ENCODE measurements at places on chromosomes 2 and 18.

- no peak for DNase-seq
Observed at GRCh38 chr2:157894694-157895435, 18.7 kb upstream of the ACVR1 start.

DNA sequence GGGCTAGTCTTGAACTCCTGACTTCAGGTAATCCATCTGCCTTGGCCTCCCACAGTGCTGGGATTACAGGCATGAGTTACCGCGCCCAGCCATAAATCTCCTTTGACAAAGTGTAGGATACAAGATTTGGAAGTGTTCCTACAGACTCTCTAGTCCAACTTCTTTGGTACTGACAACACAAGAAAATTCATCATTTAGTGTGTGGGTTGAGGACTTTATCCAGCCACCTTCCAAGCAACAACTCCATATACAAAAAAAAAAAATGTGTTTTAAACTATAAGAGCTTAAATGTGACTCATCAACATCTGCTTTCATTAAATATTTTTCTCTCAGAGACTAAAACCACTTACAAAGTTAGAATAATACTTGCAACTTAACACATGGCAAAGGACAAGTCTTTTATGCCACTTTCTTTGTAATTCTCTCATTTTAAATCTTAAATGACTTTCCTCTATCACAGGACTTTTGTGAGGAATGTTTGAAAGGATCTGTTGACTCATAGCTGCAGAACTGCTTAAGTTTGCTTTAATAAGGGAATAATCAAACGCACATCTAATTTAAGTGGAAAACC, 46.2 kb upstream of the ITGAV start:
- no peak for DNase-seq

- DNase-seq = no peak
Observed at GRCh38 chr2:159091976-159092375, 123.5 kb downstream of the TANC1 start.

- no peak for DNase-seq
Observed at GRCh38 chr2:190877436-190877835, 3.2 kb upstream of the GLS start.

DNA sequence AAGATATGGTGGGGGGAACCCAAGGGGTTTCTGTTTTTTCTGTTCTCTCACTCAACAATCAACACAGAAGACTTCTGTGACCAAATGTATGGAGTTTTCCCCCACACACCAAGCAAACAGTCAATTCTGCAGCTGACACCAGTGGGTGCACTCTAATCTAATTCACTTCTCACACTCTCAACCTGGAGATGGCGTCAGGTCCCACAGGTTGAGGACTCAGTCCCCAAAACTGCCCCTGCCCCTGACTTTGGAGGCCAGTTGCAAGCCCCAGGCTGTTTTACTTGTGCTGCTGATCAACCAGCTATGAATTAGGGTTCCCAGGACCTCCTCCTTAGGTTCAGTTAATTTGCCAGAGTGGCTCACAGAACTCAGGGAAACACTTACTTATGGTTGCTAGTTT, 6.2 kb downstream of the RNU2-63P start:
- DNase-seq = no peak

- no peak for DNase-seq
Observed at GRCh38 chr2:174322149-174322548, 12.6 kb upstream of the SP9 start.

- DNase-seq = no peak
Observed at GRCh38 chr2:241912021-241912555, 42.6 kb downstream of the RTP5 start.

DNA sequence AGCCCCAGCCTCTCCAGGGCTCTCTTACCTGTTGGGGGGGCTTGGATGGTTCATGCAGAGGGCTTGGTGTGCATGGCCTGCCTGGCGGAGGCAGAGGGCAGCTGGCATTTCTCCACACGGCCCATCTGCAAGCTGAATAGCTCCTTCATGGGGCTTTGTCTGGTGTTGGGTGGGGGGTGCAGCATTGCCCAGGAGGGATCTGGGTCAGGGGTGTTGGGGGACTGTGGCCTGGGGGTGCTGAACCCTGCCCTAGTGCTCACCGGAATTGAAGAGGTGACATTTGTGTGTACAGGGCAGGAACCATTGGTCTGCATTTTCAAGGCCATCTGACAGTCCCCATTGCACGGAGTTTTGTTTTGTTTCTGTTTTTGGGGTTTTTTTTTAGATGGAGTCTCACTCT, 58.8 kb upstream of the HAAO start:
- DNase-seq = no peak

DNA sequence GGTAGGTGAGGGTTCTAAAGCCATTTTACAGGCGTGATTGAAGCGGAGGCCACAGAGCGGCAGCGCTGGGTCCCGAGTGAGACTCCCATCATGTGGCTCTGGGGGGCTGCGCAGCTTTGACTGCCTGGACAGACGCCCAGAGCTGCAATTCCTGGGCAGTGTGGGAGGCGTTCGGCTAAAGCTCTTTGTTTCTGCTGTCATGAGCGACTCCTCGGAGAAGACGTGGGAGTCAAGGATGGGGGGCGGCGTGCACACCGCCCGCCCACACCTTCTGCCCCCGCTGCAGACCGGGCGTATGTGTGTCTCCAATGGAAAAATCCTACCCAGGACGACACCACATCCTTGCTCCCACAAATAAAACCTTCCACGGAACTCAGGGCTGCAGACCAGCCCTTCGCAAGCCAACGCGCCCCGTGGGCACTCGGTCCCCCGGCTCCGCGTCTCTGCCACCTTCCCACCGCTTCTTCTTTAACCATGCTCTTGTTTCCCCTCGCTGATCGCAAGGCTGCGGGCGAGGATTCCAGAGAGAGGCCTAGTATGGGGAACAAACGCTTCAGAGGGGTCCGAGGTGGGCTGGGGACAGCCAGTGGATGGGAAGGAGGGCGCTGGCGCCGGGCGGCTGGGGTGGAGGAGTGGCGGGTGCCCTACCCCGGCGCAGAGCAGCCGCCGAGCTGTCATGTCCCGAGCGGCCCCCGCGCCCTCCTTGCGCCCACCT, 680 bp upstream of the LBH start:
- peak; percentile 76 for DNase-seq

DNA sequence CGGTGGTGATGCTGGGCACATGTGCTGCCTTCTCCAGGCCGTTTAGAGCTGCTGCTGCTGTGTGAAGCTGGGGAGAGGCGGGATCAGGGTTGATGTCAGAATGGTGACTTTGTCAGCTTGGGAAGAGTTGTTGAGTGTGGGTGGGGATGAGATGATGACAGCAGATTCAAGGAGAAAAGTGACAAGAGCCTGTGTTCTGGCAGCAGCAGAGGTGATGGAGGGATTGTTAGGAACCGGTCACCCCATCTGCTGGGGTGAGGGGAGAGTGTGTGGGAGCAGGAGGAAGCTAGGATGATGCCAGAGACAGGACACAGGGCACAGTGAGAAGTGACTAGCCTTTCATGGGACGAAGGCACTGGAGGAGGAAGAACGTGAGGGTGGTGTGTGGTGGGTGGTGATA, 345.5 kb downstream of the RNF144A start:
- DNase-seq = no peak

GRCh38 chr2:41206004-41206403, 754.1 kb upstream of the SLC8A1 start:
- no peak for DNase-seq

- DNase-seq = no peak
Observed at GRCh38 chr2:215692387-215693079, 256.7 kb upstream of the FN1 start.

DNA sequence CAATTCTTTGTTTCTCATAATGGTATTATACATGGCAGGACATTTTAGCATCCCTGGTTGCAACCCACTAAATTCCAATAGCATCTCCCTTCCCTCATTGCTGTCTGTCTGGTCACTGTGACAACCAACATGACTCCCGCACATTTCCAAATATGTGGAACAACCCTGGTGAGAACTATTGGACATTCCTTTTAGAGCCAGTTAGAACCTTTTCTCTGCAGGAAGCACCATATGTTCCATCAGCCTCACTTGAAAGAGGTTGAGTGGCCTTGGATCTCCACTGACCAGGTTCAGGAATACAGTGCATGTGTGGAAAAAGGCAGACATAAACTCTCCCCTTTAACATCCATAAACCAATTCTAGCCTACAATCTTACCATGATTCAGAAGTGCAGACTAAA, 25.9 kb upstream of the GLS start:
- no peak for DNase-seq

Data from ecto neural progenitor cell (in vitro differentiated cells).